ENCODE measurements at places on chromosomes 3 and 15.

- no peak for DNase-seq
Measured at GRCh38 chr3:33006081-33006480, 54.6 kb downstream of the CCR4 start.

- no peak for DNase-seq
Measured at GRCh38 chr15:62307551-62307950, 142.5 kb upstream of the C2CD4B start.

GRCh38 chr3:190552969-190553759 lies 39.3 kb downstream of the IL1RAP start:
- no peak for DNase-seq

DNA sequence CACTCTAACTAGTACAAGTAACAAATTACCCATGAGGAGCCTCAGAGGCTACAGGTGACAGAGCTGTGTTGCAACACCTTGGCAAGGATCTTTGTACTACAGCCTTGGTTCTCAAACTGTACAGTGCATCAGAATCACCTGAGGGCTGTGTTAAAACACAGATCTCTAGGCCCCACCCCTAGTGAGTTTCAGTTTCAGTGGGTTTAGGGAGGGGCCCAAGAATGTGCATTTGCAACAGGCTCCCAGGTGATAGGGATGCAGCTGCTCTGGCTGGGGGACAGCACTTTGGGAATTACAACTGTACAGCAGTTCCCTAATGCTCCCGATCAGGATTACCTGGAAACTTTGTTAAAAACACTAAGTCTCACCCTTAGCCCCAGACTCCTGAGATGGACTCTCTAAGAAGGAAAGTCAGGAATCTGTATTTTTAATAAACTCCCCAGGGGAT lies 66.1 kb upstream of the NR2F2 start:
- DNase-seq, result no peak

DNA sequence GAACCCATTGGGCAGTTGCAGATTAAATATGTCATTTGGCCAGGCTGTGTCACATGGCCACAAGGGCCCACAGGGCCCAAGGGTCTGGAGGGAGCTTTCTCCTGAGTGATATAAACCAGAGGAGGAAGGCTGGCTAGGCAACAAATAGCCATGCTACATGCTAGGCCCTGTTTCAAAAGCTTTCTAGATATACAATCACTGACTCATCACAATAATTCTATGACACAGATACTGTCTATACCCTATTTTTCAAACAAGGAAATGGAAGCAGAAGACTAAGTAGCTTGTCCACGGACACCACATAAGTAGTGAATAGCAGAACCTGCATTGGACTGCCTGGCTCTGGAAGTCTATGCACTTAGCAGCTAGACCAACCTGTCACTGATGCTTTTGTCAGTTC lies 625.4 kb downstream of the NTRK3 start:
- DNase-seq, result no peak

GRCh38 chr15:100001405-100001804 lies 268.2 kb upstream of the LYSMD4 start:
- DNase-seq, result no peak

DNA sequence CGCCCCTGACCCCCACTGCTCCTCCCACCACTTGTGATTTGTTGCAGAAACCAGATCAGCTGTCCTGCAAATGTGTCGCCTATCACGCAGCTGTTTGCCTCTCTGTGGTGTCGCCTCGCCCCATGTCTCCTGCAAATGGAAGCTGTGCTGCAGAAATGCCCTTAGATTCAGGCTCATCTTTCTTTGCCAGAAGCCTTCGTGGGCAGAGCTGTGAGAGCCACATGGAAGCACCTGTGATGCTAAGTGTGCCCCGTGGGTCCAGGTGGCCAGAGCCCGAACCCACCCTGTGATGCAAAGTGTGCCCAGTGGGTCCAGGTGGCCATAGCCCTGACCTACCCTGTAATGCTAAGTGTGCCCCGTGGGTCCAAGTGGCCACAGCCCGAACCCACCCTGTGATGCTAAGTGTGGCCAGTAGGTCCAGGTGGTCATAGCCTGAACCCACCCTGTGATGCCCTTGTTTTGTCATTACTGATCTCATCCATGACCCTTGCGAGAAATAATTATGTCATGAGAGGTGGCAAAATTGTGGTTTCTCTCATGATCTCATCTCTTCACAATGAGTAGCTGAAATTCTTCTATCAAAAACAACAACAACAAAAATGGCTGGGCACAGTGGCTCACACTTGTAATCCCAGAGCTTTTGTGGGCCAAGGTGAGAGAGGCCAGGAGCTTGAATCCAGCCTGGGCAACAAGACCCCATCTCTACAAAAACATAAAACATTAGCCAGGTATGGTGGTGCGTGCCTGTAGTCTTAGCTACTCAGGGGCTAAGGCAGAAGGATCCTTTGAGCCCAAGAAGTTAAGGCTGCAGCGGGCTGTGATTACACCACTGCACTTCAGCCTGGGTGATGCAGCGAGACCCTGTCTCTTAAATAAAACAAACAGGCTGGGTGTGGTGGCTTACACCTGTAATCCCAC lies 187.4 kb downstream of the GOLGA6L6 start:
- no peak for DNase-seq

DNA sequence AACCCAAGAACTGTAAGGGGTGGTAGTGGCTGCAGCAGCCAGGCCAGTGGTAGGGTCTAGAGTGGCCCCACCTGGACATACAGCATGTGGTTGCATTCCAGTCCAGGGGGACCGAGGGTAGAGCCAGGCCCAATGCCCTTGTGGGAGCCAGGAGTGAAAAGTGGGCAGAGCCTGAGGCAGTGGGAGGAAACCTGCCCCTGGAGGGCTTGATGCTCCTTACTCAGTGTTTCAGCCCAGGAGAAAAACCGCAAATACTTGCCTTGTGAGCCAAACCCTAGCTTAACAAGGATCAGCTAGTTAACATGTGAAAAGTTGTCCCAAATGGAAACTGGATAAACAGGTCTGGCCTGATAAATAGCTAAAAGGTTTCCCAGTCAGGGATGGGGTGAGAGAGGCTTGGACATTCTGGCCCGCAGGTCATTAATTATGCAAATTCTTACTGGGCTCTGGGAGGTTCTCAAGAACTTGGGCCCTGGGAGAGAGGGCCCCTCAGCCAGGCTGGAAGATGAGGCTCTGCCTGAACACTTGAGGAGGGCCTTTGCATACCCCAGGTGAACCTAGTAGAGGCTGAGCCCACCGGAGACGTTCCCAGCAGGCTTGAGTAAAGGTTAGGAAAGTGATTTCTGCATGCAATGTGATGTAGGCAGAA lies 222.1 kb downstream of the THSD4 start:
- DNase-seq, result no peak

DNA sequence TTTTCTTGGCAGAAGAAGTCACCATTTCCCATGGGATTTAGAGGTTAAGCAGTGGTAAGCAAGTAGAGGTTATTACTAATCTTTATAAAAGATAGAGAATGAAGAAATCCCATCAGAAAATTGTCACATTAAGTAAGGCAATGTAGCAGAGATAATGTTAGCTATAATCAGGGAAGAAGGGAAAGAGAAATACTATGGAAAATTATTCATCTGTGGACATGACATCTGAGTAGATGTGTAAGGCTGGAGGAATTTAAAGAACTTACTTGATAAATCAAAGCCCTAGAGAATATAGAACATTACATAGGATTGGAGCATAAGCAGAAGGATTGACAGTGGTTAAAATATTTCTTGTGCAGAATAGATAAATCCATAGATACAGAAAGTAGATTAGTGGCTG lies 553.1 kb upstream of the CBLB start:
- no peak for DNase-seq

GRCh38 chr3:185595526-185595925 lies 9.4 kb downstream of the SENP2 start:
- DNase-seq, result no peak

- DNase-seq, result no peak
Measured at GRCh38 chr15:51203797-51204196, 109.1 kb upstream of the TNFAIP8L3 start.

GRCh38 chr3:133448478-133449122 lies 48.7 kb downstream of the BFSP2 start:
- DNase-seq, result peak; percentile 46

All from CD4-positive, alpha-beta T cell treated with Interferon alpha-2 for 1 hour (primary cell).